ENCODE measurements at places on chromosomes 2 and 18. TPM values are rescaled to one million over a fixed set of nuclear protein-coding genes. Genes with fewer than 3 reads are reported as not detected.

EMX1 gene
- not detected for total RNA-seq

CABLES1 gene
- 101 TPM for total RNA-seq

ICA1L gene
- 2.1 TPM for total RNA-seq

TLX2 gene
- 0.55 TPM for total RNA-seq

NCKAP5 gene
- 14.2 TPM for total RNA-seq

ASB18 gene
- not detected for total RNA-seq

Measured in SK-MEL-5 (cell line).